ENCODE measurements at places on chromosomes 2 and 18.

GRCh38 chr2:54666634-54667265 lies 56.7 kb upstream of the EML6 start:
- no peak for DNase-seq

- DNase-seq = no peak
These were observed 677.5 kb downstream of the NYAP2 start for GRCh38 chr2:226077031-226077430.

GRCh38 chr18:77851802-77852201 lies 602.2 kb downstream of the GALR1 start:
- DNase-seq = no peak

GRCh38 chr2:53509831-53510388 lies 257.7 kb upstream of the CHAC2 start:
- no peak for DNase-seq

- DNase-seq = no peak
These were observed 141.8 kb upstream of the BCL2L11 start for GRCh38 chr2:110978756-110979470.

DNA sequence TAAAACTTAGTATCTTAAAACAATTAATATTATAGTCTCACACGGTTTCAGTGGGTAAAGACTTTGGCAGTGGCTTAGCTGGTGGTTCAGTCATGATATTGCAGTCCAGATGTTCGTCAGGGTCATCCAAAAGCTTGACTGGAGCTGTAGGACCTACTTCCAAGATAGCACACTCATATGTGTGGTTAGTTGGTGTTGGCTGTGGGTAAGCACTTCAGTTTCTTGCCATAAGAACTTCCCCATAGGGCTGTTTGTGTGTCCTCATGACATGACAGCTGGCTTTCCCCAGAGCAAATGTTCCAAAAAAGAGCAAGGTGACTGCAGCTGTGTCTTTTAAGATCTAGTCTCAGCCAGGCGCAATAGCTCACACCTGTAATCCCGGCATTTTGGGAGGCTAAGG lies 48.5 kb upstream of the EPC2 start:
- DNase-seq = peak; percentile 6

- DNase-seq = peak; percentile 57
These were observed 34.1 kb upstream of the GNAL start for GRCh38 chr18:11654736-11655605.

DNA sequence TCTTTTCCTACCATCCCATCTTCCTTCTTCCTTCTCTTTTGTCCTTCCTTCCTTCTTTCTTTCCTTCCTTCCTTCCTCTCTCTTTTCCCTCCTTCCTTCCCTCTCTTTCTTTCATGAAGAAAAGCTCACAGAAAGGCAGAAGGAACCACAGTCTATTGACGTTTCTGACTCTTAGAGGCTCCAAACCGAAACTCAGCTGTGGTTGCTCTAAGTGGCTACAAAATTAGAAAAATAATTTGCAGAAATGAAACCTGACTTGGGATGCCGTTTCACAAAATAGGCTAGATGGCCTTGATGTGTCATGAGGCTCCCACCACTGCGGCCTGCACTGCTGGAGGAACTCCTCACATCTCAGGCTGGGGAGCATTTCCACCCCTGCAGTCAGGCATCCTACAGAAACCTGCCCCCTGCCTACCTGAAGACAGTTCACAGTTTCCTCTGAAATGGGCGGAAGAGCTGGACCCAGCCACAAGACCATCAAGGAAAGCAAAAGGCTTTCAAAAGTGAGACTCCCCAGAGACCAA lies 165.6 kb downstream of the SMAD7 start:
- DNase-seq = peak; percentile 93

DNA sequence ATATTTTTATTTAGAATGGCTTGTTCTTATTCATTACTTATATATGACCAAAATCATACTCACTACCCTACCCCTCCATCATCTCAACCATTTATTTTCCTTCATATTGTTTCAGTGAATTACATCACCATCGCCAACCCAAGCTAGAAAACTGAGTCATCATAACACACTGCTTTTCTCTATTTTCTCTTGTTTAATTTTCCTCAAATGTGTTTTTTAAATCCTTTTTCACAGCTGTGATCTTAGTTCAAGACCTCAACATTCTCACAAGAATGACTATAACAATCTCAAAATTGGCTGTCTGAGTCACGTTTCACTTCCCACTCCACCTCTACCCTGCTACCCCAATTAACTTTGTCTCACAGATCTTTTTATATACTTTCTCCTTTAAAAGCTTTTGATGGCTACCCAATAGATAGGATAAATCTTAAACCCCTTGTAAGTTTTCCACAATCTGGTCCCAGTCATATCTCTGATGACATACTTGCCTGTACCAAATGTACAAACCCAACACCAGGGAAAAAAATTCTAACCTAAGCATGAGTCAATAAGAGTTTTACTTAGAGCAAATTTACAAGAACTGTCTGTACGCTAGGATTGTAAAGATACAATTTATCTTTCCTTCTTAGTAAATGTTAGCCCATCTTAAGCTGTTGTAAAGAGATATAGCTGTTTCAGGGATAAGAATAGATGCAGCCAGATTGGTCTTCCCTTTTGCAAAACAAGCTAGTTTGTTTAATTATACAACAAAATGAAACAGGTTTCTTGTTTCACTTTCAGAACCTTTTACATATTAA lies 635.1 kb upstream of the SLC39A10 start:
- no peak for DNase-seq

- peak; percentile 52 for DNase-seq
These were observed 46.3 kb upstream of the VIT start for GRCh38 chr2:36650031-36650829.

DNA sequence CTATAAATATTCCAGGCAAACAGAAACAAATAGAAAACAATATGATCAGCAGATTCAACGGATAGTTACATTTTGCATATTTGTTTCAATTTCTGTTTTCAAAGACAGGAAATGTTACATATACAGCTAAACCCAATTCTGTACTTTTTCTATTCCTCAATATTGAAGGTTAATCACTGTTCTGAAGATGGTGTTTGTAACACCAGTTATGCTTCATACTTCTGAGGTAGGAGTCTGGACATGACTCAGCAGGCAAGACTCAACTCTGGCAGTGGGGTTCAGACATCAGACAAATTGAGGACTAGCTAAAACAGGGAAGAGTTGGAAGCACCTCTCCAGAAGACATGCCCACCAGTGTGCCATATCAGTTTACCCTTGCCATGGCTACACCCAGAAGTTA lies 16.6 kb downstream of the SERPINB13 start:
- DNase-seq = peak; percentile 78

- no peak for DNase-seq
These were observed 170.7 kb upstream of the SOX11 start for GRCh38 chr2:5521461-5521860.

GRCh38 chr2:54871457-54872107 lies 148.1 kb downstream of the EML6 start:
- peak; percentile 4 for DNase-seq

DNA sequence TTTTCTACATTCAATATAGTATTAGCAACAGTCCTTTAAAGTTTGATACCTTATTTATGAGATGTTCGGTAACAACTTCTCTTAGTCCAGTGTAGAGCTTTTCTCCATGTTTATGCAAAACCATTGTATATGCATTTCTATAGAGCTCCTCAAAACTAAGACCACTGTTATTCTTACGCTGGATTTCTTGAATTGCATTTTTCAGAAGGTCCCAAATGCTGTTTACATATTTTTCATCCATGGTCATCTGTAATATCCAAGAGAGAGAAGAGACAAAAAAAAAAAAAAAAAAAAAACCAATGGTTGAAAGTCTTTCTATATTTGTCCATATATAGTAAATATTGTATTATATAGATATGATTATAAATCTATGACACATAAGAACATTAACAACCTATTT lies 27.6 kb downstream of the CUL3 start:
- no peak for DNase-seq

DNA sequence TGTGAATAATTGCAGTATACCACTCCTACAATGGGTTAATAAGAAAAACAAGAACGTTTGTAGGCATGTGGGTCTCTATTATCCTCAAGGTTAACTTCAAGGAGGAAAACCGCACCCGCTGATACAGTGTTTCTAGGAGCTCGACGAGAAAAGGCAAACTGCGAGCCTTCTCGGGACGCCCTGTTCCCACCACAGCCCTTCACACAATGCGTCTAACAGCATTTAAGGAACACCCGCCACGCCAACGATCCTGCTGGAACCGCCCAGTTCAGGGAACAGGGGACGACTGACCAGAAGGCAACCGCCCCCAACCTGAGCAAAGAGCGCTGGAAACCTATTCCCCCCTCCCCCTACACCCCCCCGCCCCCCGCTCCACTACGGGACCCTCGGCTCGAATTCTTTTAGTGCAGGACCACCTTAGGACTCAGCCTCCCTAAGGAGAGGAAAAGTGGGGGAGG lies 710 bp upstream of the TMSB10 start:
- peak; percentile 80 for DNase-seq

DNA sequence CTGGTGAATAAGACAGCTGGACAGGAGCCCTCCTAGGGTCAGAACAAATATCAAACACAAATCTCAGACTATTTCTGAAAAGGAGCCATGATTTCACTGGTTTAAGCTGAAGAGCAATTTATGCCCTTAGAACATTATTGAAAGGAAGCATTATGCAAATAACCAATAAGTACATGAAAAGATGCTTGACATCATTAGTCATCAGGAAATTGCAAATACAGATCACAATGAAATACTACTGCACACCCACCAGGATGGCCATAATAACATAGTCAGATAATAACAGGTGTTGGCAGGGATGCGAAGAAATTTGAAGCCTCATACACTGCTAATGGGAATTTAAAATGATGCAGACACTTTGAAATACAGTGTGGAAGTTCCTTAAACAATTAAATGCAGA lies 176.4 kb upstream of the RAB6C start:
- no peak for DNase-seq

GRCh38 chr2:72062336-72062735 lies 85.3 kb downstream of the CYP26B1 start:
- DNase-seq = no peak

DNA sequence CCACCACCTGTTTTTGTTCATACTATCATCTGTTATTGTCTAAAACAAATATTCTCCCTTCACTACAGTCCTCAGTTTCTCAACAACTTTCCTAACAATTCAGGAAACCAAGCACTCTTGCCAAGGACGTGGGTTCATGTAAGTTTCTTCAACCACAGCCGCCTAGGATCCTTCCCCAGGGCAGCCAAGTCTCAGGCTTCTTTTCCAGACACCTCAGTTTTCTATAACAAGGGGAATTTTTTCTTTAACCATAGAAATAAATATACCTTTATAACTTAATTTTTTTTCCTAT lies 39.4 kb upstream of the AGPS start:
- DNase-seq = no peak

- peak; percentile 67 for DNase-seq
These were observed 17.4 kb upstream of the NEMP2 start for GRCh38 chr2:190551928-190552327.

GRCh38 chr2:219457784-219458369 lies 23.2 kb downstream of the SPEG start:
- DNase-seq = peak; percentile 39

GRCh38 chr18:40957533-40958070 lies 997.4 kb upstream of the PIK3C3 start:
- DNase-seq = no peak

DNA sequence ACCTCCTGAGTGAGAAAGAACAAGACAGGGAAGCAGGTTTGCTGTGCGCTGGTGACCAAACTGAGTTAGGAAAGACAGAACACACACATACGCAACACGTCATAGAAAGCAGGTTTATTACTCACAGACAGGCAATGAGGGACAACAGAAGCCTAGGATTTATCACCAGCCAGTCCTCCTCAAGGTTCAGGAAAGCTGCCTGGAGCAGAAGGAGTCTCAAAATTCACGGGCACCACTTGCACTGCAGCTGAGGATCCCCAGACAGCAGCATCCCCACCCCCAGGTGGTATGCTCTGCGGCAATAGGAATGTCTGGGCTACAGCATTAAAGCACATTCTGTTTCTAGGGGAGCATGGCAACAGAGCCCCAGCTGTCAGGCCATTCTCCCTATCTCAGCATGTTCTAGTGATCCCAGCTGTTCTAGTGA lies 284.4 kb upstream of the RGPD4 start:
- DNase-seq = no peak

DNA sequence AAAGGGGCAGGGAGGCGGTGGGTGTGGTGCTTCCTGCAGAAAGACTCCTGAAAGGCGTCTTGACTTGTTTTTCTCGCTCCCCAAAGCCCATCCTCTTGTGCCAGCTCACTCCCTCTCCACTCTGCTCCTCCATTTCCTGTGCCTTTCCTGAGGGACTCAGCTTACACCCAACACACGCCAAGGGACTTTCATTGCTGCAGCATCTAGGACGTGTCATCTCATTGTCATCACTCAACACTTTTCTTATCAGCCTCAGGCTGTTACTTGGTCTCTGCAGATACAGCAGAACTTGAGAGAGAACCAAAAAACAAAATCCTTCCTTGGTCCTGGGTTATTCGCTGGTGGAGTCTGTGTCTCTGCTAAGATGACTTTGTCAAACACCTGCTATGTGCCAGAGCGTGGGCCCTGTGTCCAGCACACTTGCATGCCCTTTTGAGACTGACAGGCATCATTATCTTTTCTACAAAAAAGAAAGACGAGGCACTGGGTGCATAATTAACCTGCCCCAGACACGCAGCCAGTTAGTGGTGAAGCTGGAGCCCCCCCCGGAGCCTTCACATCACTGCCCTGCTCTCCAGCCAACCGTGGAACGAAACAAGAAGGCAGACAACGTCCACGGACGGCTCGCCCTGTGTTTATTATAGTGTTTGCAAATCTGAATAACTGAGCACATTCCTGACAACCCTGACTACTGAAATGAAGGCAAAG lies 261.7 kb upstream of the HDAC4 start:
- DNase-seq = no peak

GRCh38 chr2:240224676-240225075 lies 84.2 kb upstream of the OTOS start:
- DNase-seq = no peak

DNA sequence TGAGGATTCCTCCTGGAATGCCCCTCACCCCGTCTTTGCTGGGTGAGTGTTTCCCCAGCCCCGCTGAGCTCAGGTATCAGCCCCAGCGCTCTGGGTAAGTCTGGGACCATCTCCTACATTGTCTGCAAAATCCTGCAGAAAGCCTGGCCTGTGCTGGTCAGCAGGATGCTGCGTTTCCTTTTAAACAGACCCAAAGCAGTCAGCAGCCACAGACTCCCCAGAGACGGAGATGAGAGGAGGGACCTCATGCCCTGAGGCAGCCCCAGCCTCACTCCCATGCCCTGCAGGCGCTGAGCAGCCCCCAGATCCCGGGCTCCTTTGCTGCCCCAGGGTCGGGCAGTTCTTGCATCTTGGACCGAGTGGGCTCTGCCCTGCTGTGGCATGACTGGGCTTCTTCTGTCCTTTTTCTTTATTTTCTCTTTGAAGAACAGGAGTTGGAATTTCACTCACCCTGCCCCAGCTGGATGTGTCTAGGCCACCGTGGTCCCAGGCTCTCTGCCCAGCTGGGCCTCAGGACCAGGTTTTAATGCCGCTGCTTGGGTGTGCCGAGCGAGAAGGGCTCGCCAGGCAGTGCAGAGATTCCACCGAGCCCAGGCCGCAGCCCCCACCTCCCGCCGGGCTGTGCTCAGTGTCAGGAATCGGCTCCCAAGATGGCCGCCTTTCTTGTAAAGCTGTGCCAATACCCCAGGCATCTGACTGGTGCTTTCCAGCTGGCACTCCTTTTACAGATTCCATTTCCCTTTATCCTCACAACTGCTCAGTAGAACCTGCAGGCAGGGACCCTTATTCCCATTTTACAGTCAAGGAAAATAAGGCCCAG lies 43.6 kb downstream of the ODC1 start:
- no peak for DNase-seq
